ENCODE measurements at places on chromosomes 1 and 21.

GRCh38 chr1:178942285-178943198 lies 71.7 kb upstream of the ANGPTL1 start:
- DNase-seq = no peak

DNA sequence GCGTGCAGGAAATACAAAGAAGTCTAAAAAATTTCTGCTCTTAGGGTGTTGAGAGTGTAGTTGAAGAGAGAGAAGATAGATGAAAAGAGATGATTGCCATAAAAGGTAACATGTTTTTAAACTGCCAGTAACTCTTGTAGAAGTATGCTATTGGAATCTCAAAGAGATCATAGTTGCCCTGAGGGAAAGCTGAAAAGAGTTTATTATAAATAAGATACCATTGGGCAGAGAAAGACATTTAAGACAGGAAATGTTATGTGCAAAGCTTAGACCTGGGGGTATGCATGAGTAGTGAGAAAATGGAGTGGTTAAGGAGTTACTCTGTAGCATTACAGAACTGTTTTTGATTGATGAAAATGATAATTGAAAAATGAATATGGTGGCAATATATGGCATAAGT lies 17.6 kb downstream of the GABPA start:
- DNase-seq = no peak

DNA sequence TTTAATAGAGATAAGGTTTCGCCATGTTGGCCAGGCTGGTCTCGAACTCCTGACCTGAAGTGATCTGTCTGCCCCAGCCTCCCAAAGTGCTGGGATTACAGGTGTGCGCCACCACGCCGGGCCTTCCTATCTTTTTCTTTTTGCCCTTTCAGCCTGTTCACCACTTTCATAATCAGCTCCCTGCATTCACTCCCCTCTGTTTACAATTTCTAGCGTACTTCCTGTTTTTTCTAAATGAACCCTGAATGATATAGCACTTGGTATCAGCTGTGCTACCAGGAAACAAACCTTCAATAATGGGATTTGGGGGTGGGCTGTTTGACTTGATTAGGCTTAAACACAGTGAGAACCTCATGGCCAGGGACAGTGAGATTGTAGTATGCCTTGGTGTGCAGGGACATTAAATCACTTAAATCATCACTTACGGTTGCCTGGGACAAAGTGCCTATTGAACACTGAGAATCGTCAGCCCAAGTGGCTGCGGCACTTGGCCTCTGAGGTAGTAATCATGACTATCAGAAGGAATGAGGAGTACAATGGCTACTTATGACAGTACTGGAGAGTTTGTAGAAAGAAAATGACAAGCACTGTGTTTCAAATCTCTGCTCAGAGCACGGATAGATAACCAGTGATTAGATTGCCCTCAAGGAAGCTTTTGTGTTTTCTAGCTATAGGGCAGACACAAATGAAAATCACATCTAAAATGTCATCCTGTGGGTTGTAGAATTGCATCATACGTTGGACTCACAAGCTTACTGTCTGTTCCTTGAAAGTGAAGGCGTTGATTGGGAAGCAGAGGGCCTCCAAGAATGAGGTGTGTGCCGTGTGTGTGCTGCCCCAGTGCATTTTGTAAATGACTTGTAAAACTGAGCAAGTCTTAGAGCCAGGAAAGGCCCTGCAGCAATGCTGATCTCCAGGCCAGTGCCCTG lies 661.8 kb downstream of the MATN1 start:
- DNase-seq = no peak

GRCh38 chr1:181356505-181357340 lies 126.6 kb upstream of the CACNA1E start:
- no peak for DNase-seq

GRCh38 chr1:175124861-175125260 lies 57.2 kb downstream of the TNN start:
- DNase-seq = no peak

GRCh38 chr1:165354739-165355138 lies 1.8 kb downstream of the LMX1A start:
- DNase-seq = no peak

DNA sequence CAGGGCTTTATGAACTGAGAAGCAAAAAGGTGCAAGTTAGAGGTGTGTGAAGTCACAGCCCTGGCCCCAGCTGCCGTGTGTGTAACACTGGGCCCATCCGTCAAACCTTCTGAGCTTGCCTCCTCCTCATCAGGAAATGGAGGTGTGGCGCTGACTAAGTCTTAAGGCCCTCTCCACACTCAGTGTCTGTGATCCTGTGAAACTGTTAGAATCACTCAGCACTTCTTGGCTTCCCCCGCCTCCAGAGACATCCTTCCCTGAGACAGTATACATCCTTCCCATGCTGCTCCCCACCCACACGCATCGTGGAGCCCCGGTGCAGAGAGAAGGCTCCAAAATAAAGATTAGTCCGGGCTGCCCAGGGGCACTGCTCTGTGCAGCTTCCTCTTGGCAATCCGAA lies 33.3 kb downstream of the LRP8 start:
- DNase-seq = peak; percentile 31

- DNase-seq = no peak
These were observed 21.0 kb downstream of the LEPR start for GRCh38 chr1:65441464-65441863.
